ENCODE measurements at places on chromosomes 11 and 22.

DNA sequence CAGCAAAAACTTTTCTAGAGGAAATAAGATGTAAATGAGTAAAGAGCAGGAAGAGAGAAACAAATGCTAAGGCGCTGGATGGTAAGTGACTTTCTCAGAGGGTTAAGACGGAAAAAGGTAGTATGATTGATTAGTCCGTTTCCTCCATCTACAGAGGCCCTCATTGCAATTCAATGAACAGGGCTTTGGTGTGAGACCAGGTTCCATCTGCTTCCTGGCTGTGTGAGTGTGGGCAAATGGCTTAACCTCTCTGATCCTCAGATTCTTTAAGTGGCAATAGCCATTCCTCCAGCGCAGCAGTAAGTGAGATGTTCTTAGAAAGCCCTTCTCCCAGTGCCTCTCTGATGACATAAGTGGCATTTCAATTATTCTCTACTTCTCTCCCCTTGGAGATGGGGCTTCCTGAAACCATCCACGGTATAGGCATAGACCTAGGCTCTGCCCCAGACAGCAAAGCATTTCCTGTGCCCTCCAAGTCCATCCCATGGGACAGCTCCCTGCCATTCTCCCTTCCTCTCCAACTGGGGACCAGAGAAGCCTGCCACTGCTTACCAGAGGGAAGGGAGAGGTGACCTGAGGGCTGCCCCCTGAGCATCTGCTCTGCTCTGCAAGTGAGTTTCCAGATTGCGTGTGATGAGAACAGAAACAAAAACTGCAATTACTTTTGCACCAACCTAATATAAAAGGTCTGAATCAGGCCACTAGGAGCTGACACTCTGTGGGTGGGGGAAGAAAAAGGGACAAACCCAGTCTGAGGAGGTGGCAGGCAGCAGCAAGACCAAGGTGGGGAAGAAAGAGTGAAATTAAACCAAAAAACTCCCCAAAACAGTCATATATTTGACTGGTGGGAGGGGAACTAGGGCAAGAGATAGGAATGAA is 12.7 kb upstream of the CD44 start:
- DNase-seq, result peak; percentile 28

- DNase-seq, result no peak
These were observed 35.1 kb downstream of the RRP8 start for GRCh38 chr11:6568191-6568918.

GRCh38 chr22:28674121-28674563 is 5.5 kb downstream of the TTC28 start:
- peak; percentile 52 for DNase-seq

GRCh38 chr11:2708757-2709281 is 9.0 kb upstream of the KCNQ1OT1 start:
- DNase-seq, result no peak

GRCh38 chr22:46586531-46587011 is 33.6 kb upstream of the GRAMD4 start:
- DNase-seq, result no peak

DNA sequence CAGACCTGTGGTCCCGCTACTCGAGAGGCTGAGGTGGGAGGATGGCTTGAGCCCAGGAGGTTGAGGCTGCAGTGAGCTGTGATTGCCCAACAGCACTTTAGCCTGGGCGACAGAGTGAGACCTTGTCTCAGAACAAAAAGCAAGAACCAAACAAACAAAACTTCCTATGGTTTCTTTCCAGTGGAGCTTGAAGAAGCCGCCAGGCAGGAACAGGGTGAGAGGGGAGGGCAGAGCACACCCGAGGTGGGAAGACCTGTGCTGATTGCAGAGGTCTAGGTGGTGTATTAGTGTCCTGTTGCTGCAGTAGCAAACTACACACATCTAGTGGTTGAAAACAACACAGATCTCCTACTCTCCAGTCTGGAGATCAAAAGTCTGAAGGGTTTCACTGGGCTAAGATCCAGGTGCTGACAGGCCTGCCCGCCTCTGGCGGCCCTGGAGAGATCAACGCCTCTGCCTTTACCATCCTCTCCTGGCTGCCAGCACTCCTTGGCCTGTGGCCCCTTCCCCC is 10.5 kb downstream of the ARHGEF17 start:
- DNase-seq, result no peak
